ENCODE measurements at places on chromosomes 7 and 10.

GRCh38 chr10:35214607-35215020, 88.0 kb downstream of the CREM start:
- H3K4me3 ChIP-seq: no peak overlapping the region
- H3K36me3 ChIP-seq: no peaks in the 10 kb centered on the region
- H3K4me1 ChIP-seq: no peaks in the 10 kb centered on the region
- H3K27ac ChIP-seq: no peak overlapping the region

DNA sequence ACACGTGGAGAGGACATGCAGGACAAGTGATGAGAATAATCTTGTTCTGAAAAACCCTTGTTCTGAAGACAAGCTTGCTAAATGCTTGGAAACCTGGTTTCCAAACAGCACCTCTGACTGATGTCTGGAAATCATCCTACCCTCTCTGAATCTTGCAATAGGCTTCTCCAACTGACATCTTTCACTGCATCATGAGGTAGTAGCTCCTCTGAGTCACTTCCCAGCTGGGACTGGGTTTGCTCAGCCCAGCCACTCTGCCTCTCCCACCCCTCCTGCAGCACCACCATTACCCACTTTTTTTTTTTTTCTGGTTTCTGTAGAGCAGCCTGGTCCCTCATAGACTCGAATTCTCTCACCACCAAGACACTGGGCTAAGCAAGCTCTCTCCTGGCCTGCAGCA, 919.8 kb downstream of the GRID1 start:
- no peak overlapping the region for H3K27ac ChIP-seq
- no peaks in the 10 kb centered on the region for H3K4me1 ChIP-seq
- H3K36me3 ChIP-seq: no peaks in the 10 kb centered on the region
- H3K4me3 ChIP-seq: no peak overlapping the region
- no peaks in the 10 kb centered on the region for H3K27me3 ChIP-seq
- DNase-seq: no peak

DNA sequence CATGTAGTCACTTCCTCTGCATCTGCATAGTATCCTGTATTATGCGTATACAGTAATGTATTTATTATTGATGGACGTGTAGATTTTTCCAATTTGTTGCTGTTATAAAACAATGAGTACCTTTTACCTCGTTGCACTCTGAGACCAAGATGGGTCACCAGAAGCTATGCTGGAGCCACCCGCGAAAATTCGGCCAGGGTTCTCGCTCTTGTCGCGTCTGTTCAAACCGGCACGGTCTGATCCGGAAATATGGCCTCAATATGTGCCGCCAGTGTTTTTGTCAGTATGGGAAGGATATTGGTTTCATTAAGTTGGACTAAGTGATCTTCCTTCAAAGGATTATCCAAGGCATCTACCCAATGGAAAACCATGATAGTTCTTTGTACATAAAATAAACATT, 1.0 kb downstream of the PSMC2 start:
- DNase-seq: no peak
- H3K27ac ChIP-seq: no peak overlapping the region
- H3K27me3 ChIP-seq: no peaks in the 10 kb centered on the region
- no peaks in the 10 kb centered on the region for H3K36me3 ChIP-seq
- H3K4me3 ChIP-seq: peak overlapping the region; percentile 72

DNA sequence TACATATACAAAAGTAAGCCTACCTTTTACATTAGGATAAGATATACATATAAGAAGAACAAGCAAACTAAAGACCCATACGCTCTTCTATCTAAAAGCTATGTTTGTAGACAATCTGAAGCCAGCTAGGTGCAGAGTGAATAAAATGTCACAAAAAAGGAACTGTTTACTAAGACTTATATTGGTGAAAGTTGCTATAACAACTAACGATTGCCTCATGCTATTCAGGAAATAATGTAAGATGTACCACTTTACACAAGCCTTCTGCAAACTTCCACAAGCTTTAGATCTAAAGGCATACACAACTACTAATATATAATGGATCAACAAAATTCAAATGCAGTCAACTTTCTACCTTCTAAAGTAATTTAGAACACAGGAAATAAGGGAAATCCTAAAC, 175.1 kb downstream of the SRPK2 start:
- no peaks in the 10 kb centered on the region for H3K36me3 ChIP-seq
- H3K4me3 ChIP-seq: no peak overlapping the region
- no peaks in the 10 kb centered on the region for H3K4me1 ChIP-seq
- no peaks in the 10 kb centered on the region for H3K27me3 ChIP-seq

DNA sequence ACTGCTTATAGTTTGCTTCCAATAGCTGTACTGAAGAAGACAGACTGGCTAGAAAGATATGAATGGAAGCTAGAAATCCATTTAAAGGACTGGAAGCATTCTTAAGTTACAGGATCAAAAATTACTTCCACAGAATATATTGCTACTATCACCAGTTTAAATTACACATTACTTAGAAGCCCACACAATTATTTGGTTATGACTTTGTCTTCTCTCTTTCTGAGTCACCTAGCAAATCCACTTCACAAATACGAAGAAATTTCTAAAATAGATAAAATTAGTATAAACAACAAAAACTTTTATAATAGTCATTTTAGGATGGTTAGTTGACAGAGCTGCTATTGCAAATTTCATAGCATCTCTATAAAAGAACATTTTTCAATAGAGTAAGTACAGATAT, 108.1 kb downstream of the SNX13 start:
- H3K4me1 ChIP-seq: no peaks in the 10 kb centered on the region
- DNase-seq: no peak
- H3K36me3 ChIP-seq: no peaks in the 10 kb centered on the region
- H3K27me3 ChIP-seq: no peaks in the 10 kb centered on the region
- H3K27ac ChIP-seq: no peak overlapping the region
- no peak overlapping the region for H3K4me3 ChIP-seq

DNA sequence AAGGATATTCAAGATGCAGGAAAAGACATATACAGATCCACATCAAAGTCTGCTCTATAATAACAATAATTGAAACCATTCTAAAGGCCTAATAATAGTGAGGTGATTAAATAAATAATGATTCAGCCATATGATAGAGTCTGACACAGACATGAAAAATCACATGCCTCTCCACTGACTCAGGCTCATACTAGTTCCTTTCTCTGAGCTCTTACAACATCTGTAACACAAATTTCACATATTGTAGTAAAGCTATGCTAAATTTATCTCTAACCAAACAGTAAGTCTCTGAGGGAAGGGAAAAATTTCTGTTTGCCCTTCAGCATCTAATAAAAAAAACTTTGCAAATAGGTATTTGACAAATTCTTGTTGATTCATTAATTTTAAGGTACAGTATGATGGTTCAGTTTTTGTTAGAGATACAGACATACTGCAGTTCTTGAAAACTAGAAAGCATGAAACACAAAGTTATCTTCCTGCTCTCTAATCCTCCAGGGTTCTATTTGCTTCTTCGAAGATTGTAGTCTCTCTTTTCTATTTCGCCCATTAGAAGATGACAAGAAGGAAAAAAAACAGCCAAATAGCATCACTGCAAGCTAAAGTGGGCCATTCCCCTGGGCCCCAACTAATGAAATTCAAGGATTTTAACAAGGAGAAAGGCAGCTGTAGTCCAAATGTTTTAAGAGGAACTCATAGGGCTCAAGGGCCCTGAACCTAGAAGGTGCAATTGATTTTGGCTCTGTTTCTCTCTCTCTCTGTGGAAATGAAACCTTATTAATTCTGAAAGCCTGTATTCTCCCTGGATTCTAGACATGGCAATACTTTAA, 53.9 kb downstream of the CUBN start:
- H3K27me3 ChIP-seq: no peaks in the 10 kb centered on the region
- H3K4me1 ChIP-seq: no peaks in the 10 kb centered on the region
- no peak overlapping the region for H3K27ac ChIP-seq
- no peak for DNase-seq
- no peak overlapping the region for H3K4me3 ChIP-seq

DNA sequence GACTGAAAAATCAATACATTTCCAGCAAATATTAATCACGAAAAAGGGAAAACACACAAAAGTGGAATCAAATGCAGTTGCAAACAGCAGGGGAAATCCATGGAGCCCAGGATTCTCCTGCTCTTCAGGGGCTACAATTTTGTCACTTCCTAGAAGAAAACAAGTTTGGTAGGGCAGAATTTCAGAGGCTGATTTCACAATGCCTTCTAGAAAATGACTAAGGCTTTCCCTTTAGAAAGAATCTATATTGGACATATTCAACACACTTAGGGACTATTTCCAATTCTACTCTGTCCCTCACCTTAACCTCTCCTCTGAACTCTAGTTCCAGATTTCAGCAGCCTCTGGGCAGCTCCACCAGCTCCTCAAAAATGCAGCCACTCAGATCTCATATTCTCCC, 111.3 kb downstream of the HECTD2 start:
- no peak for DNase-seq
- no peaks in the 10 kb centered on the region for H3K36me3 ChIP-seq
- no peak overlapping the region for H3K27ac ChIP-seq
- no peaks in the 10 kb centered on the region for H3K4me1 ChIP-seq

DNA sequence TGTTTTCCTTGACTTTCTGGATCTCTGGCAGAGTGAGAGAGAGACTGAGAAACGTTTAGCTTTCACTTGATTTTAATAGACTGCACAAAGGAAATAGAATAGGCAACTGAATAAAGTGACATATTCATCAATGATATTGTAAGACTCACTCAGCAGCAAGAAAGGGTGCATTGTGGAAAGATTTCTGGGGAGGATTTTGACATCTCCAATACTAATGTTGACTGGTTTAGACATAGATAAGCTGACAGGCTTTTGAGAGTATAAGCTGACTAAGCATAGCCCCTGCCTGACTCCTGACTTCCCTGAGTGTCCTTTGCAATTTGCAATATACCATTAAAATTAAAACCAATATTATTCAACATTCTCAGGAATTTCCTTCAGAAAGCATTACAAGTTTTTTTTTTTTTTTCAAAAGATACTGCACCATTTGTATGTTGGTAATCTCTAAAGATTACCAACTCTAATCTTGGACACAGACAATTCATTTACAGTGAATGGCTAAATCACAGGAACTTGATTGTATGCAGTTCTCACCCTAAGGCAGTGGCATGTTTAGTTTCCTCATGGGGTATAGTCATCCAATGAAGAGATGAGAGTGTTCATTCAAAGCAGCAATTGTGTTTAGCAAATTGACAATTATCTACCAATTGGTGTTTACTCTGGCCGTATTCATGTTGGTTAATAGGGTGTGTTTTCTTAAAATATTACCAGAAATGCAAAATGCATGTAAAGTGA, 325.6 kb downstream of the SORCS3 start:
- H3K4me1 ChIP-seq: no peaks in the 10 kb centered on the region
- no peak overlapping the region for H3K27ac ChIP-seq

GRCh38 chr7:35551321-35552081, 143.4 kb downstream of the HERPUD2 start:
- H3K4me3 ChIP-seq: no peak overlapping the region
- no peak for DNase-seq
- no peaks in the 10 kb centered on the region for H3K4me1 ChIP-seq
- no peaks in the 10 kb centered on the region for H3K36me3 ChIP-seq
- H3K27ac ChIP-seq: no peak overlapping the region
